ENCODE measurements at places on chromosomes 3 and 15.
A peak's percentile ranks its signal among the peaks of the same experiment; 100 is the strongest.

GRCh38 chr3:133089906-133090485 is 51.8 kb downstream of the TMEM108 start:
- no peak overlapping the region for H3K4me3 ChIP-seq
- DNase-seq, result no peak
- no peaks in the 10 kb centered on the region for H3K36me3 ChIP-seq
- no peak overlapping the region for H3K27ac ChIP-seq
- no peaks in the 10 kb centered on the region for H3K4me1 ChIP-seq
- H3K27me3 ChIP-seq, result peaks cover 4% of the 10 kb centered on the region

DNA sequence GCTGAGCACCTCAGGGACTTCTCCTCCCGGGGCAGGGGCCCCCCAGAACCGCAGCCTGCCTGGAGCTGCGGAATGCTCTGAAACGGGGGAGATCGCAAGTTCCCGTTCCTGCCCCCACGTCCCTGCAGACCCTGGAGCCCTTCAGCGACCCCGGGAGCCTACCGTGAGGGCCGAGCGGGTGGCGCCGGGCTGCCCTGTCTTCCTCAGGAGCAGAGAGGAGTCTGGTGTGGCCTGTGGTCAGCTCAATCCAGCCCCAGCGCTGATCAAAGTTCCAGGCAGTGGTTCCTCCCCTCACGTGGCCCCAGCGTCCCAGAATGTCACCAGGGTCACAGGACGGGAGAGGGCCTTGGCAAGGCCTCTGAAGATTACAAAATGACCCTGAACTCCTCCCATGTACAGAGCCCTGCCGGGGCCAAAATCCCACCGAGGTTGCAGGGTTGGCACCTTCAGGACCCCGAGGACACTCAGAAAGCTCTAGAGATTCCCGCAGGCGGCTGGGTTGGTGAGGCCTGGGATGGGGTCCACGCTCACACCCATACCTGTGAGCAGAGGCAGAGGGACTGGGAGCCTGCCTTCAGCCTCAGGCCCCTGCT is at the start of gene CPN2:
TSS of gene CPN2 (minus strand) at position 249 of the 593 bp plus-strand sequence. CDS start 8,626 bp downstream, outside the sequence.
- no peak within 1 kb of the TSS for H3K27ac ChIP-seq
- H3K36me3 ChIP-seq, result no peaks in the 10 kb centered on the region
- H3K4me1 ChIP-seq, result no peaks in the 10 kb centered on the region
- no peak for DNase-seq
- no peak within 1 kb of the TSS for H3K4me3 ChIP-seq

- H3K27me3 ChIP-seq, result no peaks in the 10 kb centered on the region
- H3K4me3 ChIP-seq, result no peak overlapping the region
- no peak for DNase-seq
- H3K4me1 ChIP-seq, result peaks cover 25% of the 10 kb centered on the region
- H3K36me3 ChIP-seq, result peaks cover 7% of the 10 kb centered on the region
Observed at GRCh38 chr3:71714595-71714994, 10.6 kb downstream of the EIF4E3 start.

DNA sequence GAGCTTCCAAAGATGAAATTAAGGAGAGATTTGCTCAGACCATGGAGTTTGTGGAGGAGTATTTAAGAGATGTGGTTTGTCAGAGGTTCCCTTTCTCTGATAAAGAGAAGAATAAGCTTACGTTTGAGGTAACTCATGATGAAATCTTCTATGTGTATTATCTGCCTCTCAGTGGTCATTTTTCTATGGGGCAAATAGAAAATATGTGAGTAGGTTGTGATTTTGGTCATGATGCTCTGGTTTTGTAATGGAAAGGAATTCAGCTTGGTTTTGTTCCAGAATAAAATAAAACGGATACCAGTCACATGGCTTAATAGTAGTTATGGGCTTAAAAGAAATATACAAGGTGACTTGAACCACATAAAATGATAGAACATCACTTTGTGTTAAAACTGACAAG is 181.1 kb downstream of the ITPR1 start:
- no peaks in the 10 kb centered on the region for H3K4me1 ChIP-seq
- DNase-seq, result no peak
- H3K27ac ChIP-seq, result no peak overlapping the region
- H3K4me3 ChIP-seq, result no peak overlapping the region
- no peaks in the 10 kb centered on the region for H3K27me3 ChIP-seq
- peaks cover 95% of the 10 kb centered on the region for H3K36me3 ChIP-seq

GRCh38 chr3:37970802-37971201 is 19.8 kb upstream of the VILL start:
- peaks cover 7% of the 10 kb centered on the region for H3K36me3 ChIP-seq
- no peaks in the 10 kb centered on the region for H3K4me1 ChIP-seq
- H3K27me3 ChIP-seq, result no peaks in the 10 kb centered on the region
- no peak overlapping the region for H3K27ac ChIP-seq
- DNase-seq, result no peak
- H3K4me3 ChIP-seq, result no peak overlapping the region

DNA sequence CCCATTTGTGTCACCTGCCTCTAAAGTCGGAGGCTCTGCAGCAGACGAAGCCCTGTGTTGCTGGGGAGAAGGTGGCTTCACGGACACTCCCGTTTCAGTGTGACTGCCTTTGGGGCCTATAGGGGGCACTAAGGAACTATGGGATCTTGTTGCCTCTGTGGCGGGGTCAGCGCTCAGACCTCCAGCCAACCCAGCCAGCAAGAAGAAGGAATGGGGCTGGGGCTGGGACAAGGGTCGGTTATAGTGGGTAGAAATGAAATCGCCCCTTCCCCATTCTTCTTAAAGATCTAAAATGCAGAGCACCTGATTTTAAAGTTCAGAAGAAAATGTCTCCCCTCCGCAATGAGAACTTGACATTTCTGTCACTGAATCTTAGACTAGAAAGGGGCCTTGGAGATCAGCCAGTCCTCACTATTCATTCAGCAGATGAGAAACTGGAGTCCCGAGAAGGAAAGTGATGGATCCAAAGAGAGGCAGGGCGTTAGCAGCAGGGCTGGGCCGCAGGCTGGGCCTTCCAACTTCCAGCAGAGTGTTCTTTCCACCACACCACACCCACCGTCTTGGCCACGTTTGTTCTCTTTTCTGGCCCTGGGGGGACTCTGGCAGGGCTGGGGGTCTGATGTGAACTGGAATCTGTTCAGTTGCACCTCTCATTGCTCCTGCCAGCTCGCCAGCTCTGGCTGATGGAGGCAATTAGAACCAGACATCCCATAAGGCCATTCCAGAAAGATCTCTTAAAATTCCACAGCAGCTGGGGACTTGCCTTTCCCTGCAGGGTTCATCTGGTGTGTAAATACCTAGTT is 195.4 kb downstream of the OPA1 start:
- H3K4me1 ChIP-seq, result no peaks in the 10 kb centered on the region
- peak; percentile 70 for DNase-seq
- H3K27ac ChIP-seq, result no peak overlapping the region
- H3K4me3 ChIP-seq, result no peak overlapping the region
- peaks cover 13% of the 10 kb centered on the region for H3K27me3 ChIP-seq
- no peaks in the 10 kb centered on the region for H3K36me3 ChIP-seq

- H3K36me3 ChIP-seq, result peaks cover 42% of the 10 kb centered on the region
- H3K4me3 ChIP-seq, result no peak overlapping the region
- no peak overlapping the region for H3K27ac ChIP-seq
- no peaks in the 10 kb centered on the region for H3K27me3 ChIP-seq
Observed at GRCh38 chr3:15754047-15754446, 43.7 kb downstream of the ANKRD28 start.

- DNase-seq, result no peak
- H3K4me1 ChIP-seq, result no peaks in the 10 kb centered on the region
- no peak overlapping the region for H3K4me3 ChIP-seq
Observed at GRCh38 chr3:153111016-153111415, 51.0 kb upstream of the RAP2B start.

- DNase-seq, result no peak
- H3K27ac ChIP-seq, result no peak overlapping the region
- H3K4me3 ChIP-seq, result no peak overlapping the region
Observed at GRCh38 chr3:101414121-101414520, 93.7 kb upstream of the IMPG2 start.

GRCh38 chr15:39690881-39691634 is 91.6 kb downstream of the FSIP1 start:
- no peaks in the 10 kb centered on the region for H3K36me3 ChIP-seq
- H3K27ac ChIP-seq, result no peak overlapping the region
- no peaks in the 10 kb centered on the region for H3K4me1 ChIP-seq
- no peak overlapping the region for H3K4me3 ChIP-seq
- no peak for DNase-seq

Data from common myeloid progenitor, CD34-positive (primary cell).